Airway epithelial cell (primary cell): ENCODE measurements at places on chromosomes 16 and 17. TPM values are rescaled to one million over a fixed set of nuclear protein-coding genes. Genes with fewer than 3 reads are reported as not detected.

HOXB5 gene
- 0.14 and 0.28 TPM in 2 replicates for total RNA-seq

MRPL12 gene
- total RNA-seq, result 136 and 143 TPM in 2 replicates

FNDC8 gene
- total RNA-seq, result not detected in 2 replicates

SLC16A6 gene
- total RNA-seq, result 2.5 and 2.6 TPM in 2 replicates

IL32 gene
- total RNA-seq, result 10.1 and 10.9 TPM in 2 replicates

SMPD3 gene
- total RNA-seq, result not detected in 2 replicates

DPEP3 gene
- total RNA-seq, result not detected in 2 replicates

CRLF3 gene
- 14.0 and 14.4 TPM in 2 replicates for total RNA-seq

SLC47A1 gene
- 0.99 and 2.9 TPM in 2 replicates for total RNA-seq

MYCBPAP gene
- 0.60 TPM in 1 of 2 replicates, not detected in the other for total RNA-seq

ADGRG3 gene
- not detected in 2 replicates for total RNA-seq

SCIMP gene
- not detected in 2 replicates for total RNA-seq

ITGAX gene
- not detected in 2 replicates for total RNA-seq

ELP5 gene
- 38.4 and 42.1 TPM in 2 replicates for total RNA-seq

KRT33B gene
- not detected in 2 replicates for total RNA-seq

KCNH6 gene
- total RNA-seq, result not detected in 2 replicates

RASD1 gene
- total RNA-seq, result 0.42 and 0.85 TPM in 2 replicates

TP53TG3B gene
- not detected in 2 replicates for total RNA-seq
